ENCODE measurements at places on chromosomes 6 and 20.

DNA sequence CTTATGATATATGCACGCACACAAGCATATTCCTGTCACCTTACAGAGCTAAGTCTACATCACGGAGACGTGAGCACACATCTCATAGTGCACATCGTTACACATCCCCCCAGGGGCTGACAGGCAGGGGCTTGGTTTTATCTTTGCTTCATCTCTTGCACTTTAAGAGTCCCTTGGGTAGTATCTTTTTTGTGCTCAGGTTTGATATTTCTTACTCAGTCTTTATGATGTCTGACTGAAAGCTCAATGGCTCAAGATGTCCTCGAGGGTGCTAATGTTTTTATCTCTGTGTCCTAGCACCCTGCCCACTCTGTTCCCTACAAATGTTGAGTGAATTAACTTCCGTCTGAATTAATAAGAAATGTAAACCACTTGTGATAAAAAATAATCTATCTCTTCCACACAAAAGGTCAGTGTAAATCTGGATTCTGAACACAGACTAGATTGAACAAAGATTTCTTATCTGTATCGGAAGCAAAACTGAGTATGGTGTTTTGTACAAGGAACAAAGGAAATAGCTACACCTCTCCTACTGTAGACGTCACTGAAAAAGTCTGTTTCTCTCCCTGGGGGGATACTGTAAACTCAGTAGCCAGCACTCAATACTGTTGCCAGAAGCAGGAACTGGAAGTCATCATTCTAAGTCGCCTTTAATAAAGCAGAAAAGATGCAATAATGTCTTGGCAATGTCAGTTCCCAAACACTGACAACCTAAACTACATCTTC, 195.1 kb downstream of the PRKN start:
- no peak for DNase-seq

GRCh38 chr20:25258476-25258805, 10.6 kb downstream of the PYGB start:
- DNase-seq, result no peak

- DNase-seq, result no peak
Measured at GRCh38 chr20:13515796-13516558, 122.8 kb downstream of the TASP1 start.

GRCh38 chr6:37570482-37571133, 70.9 kb upstream of the CCDC167 start:
- no peak for DNase-seq

GRCh38 chr20:40477805-40478204, 211.2 kb downstream of the MAFB start:
- DNase-seq, result no peak

GRCh38 chr6:40819182-40819834, 219.7 kb downstream of the UNC5CL start:
- peak; percentile 84 for DNase-seq

GRCh38 chr6:118905851-118906250, 11.9 kb downstream of the ASF1A start:
- no peak for DNase-seq

DNA sequence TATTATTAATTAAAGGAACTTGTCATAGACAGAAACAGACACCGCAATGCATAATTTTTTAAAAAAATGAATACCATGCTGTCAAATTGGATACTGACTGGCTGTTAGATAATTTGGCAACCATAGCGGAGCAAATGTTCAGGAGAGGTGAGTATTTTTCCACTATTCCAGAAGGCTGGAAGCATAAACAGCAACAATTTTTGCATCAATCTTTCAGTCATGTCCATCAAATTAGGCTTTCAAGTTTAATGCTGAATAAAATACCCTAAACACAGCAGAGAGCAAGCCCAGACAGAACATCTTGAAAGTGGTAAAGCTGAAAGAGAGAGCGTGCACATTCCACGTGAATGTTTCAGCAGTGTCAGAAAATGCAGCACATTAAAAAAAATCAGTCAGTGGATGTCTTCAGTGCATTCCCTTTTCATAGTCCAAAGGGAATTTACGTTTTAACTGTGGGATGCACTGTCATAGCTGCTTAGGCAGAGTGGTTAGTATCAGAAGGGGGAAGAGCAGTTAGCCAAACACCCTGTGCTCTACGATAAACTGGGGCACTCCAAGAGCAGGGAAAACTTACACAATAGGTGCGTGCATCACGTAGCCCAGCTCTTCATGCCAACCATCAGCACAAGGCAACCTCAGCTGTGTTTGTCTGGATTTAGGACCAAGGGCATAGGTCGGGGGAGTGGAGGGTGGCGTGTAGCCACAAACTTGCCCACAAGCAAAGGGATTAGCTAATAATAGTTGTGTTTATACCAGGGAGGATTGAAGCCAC, 116.2 kb upstream of the STMND1 start:
- peak; percentile 69 for DNase-seq

DNA sequence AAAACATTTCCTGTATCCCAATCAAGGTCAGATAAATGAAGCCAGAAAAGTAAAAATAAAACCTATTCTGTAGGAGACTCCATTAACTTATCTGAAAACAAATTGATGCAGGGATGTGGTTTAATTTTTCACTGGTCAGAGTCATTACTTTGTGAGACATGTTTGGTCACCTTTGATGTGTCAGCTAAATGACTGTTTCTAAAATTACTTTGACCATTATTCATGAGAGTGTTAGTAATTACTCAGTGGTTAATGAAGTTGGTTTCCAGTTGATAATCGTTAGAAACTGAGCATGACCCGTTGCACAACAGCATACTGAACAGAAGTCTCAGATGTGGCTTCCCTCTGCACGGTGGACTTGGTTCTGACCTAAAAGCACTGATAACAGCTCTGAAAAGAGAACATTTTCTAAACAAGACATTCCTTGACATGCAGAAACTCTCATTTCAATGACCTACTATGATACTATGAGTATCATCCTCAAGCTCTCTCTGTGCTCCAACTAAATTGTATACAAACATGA, 410.5 kb upstream of the RNF217 start:
- DNase-seq, result no peak

- DNase-seq, result no peak
Measured at GRCh38 chr6:46104209-46104608, 25.6 kb upstream of the ENPP4 start.

- DNase-seq, result peak; percentile 56
Measured at GRCh38 chr6:37502703-37503291, 3.1 kb upstream of the CCDC167 start.

- peak; percentile 42 for DNase-seq
Measured at GRCh38 chr6:160160929-160161646, 39.5 kb downstream of the SLC22A1 start.

DNA sequence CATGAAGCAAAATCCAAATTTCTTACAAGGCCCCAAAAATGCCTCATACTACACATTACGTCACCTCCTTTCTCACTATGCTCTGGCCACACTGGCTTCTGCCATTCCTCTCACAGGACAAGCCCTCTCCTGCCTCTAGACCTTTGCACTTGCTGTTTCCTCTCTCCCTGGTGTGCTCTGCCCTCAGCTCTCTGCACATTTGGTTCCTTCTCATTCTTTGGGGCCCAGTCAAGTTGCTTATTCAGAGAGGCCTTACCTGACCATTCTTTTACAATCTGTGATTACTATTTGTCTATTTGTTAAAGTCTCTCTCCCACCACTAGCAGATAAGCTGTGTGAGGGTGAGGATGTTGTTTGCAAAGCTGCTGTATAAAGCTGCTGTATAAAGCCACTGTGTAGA, 15.4 kb upstream of the GSTA4 start:
- no peak for DNase-seq

DNA sequence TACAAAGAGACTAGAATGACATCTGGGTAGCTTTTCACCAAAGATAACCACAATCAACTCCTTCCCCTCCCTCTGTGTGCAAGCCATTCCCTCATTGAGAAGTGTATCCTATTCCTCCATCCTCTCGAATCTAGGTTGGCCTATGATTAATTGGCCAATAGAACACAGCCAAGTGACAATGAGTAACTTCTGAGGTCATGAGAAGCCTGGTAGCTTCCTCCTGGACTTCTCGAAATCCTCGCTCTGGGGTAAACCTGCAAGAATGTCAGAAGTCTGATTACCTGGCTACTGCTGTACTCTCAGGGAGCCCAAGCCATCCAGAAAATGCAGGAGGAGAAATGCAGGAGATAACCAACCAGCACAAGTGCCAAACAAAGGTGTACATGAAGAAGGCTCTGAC, 13.1 kb downstream of the ARHGAP18 start:
- DNase-seq, result no peak
